ENCODE measurements at places on chromosomes 7 and 10.
A peak's percentile ranks its signal among the peaks of the same experiment; 100 is the strongest.

DNA sequence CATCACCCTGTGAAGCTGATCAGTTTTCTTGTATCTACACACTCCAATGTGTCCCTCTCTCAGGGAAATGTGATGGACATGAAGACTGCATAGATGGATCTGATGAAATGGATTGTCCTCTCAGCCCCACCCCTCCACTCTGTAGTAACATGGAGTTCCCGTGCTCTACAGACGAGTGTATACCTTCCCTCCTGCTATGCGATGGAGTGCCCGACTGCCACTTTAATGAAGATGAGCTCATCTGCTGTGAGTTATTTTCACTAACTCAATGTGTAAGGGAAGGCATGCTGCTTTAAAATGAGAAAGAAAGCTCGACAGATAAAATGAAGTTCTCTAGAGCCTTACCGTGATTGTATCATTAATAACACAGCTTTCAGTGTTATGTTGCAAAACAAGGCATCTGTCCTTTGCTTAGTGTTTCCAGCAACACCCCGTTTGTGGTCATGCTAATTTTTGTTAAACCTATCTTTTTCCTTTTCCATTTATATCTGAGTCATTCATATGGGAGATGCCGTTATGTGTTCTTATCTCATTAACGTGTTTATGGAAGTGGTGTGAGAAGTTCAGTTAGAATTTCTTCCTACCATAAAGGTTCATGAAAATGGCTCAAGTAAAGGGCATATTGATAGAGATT, 220.9 kb upstream of the PLXDC2 start:
- no peak for DNase-seq

GRCh38 chr7:132352800-132353199, 223.5 kb downstream of the PLXNA4 start:
- DNase-seq: no peak

DNA sequence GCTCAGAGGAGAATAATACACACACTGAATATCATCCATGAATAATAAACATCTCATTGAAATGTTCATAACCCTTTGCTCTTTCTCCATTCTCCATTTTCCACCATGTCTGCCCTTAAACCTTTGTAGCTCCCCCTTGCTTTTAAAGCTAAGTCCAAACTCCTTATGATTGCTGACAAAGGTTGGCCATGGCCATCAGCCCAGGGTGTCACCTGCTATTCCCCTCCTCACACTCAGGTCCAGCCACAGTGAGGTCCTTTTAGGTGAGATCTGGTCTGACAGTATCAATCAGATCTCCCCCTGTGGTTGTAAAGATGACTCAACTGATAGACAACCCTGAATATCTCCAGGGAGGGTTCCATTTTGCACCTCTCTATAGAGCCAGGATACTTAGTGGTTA, 181.5 kb upstream of the PDE1C start:
- no peak for DNase-seq

- DNase-seq: no peak
These were observed 203.8 kb upstream of the ZMIZ1 start for GRCh38 chr10:78864761-78865537.

- no peak for DNase-seq
These were observed 205.3 kb upstream of the HDAC9 start for GRCh38 chr7:18290223-18290622.

DNA sequence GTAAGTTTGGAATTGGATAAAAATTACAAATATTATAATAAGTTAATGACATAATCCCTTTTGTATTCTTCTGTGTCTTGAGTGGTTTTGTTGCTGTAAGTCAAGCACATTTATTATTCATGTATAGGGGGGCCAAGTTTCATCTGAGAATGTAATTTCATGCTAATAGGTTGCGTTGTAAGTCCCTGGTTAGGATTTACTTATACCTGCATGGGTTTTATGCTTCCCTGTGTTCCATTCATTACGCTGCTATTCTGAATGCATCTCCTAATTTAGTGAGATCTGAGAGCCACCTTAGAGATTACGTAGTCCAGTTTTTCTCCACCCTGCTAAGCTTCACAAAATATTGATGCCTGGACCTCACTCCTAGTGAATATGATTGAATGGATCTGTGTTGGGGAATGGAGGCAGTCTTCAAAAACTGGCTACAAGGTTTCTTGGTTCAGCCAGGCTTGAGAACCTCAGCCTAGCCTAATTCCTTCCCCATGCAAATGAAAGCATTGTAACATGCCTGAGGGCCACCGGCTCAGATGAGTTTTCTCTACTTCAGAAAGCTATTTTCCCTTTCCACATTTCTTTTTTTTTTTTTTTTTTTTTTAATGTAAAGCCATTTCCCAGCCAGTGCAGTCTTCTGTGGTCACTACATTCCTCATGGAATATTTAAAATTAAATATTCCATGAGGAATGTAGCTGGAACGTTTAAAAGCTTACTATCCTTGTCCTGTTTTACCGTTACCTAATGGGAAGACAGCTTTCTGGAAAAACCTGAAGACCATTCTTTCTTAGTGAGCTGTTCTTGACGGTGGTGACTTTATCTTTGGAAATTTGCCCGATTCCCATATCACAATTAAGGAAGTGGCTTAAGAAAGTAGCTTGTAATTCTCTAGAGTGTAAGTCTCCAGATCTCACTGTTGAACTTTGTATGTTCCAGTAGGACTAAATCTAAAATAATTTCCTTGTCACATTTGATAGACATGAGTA, 16.0 kb downstream of the PAPSS2 start:
- DNase-seq: no peak

- no peak for DNase-seq
These were observed 90.4 kb downstream of the CHST15 start for GRCh38 chr10:124003070-124003419.

DNA sequence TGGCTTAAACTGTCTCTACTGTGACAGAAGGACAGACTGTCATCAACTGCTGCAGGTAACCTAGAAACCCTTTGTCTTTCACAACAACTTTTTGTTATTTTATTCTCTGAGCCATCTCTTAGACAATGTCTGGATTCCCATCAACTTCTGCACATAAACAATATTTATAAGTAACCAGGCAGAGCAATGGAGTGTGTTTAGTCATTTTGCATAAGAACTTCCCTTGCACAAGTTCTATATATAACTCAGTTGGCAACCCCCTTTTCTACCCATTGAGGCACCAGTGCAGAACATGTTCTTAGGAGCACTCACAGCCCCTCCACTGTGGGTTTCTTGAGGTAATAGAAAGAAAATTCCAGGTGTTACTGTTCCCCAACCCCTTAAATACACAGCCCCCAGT, 65.0 kb upstream of the IL6 start:
- DNase-seq: no peak

GRCh38 chr10:82924711-82925110, 1049.7 kb downstream of the NRG3 start:
- no peak for DNase-seq

GRCh38 chr10:60846173-60846572, 67.9 kb downstream of the CDK1 start:
- DNase-seq: no peak

- DNase-seq: no peak
These were observed 102.6 kb upstream of the AGR3 start for GRCh38 chr7:16984375-16984774.

DNA sequence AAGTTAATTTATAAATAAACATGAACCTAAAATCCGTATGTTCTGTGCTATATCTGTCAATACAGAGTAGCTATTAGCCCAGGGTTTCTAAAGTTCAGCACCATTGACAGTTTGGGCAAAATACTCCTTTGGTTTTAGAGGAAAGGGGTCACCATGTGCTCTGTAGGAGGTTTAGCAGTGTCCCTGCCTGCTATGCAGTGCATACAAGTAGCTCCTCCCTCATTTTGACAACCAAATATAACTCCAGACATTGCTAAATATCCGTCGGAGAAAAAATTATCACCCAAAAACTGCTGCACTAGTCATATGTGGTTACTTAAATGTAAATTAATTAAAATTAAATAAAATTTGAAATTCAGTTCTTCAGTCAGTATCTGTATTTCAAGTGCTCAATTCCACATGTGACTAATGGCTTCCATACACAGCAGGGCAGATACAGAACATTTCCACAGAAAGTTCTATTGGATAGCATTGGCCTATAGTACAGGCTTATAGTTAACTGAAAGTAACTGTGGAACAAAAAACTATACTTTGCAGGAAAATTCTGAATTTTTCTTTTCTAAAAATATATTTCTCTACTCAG, 6.4 kb downstream of the UPF2 start:
- no peak for DNase-seq

- DNase-seq: peak; percentile 30
These were observed 36.9 kb upstream of the SH2D4B start for GRCh38 chr10:80500572-80501380.

DNA sequence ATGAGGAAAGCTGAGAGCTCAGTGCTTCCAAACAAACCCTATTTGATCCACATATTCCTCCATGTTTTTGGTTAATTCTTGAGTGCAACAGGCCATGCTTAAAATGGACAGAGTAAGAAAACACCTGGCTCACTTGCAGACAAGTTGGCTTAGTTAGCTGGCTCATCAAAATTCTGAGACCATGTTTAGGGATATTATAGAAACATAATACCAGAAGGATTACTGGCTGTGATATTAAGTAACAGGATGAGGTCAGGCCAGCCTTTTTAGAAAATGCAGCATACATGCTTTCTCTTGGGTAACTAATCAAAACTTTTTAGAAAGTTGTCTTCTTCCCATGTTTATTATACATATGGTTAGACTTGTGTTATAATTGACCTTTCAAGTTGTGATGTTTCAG, 867.2 kb upstream of the LRRTM3 start:
- no peak for DNase-seq

- DNase-seq: no peak
These were observed 72.6 kb downstream of the PARD3 start for GRCh38 chr10:34742456-34742855.

DNA sequence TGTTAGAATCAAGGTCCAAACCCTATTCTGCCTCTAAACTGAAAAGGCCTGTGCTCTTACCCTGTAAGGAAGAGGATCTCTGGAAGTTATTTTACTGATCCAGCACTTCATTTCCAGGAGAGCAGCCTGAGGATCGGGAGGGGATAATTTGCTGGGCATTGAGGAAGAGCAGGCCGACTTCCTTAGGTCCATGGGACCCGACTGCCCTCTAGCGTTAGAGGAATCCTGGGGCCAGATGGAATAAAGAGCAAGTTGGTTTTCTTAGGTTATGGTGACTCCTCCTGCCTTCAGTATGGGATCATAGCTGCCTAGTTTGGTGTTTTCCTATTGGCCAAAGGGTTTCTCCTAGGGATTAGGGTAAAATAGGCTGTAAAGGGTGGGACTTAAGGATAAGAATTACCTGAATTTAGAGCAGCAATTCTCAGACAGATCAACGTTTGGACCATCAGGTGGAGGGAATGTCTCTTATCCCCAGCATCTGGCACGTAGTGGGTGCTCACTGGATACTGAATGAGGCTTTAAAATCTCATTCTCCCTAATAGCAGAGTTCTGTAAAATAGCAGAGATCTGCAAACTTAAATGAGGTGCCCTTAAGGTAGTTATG, 40.0 kb upstream of the SORBS1 start:
- DNase-seq: peak; percentile 3

- DNase-seq: no peak
These were observed 37.0 kb upstream of the EGR2 start for GRCh38 chr10:62852961-62853702.

GRCh38 chr10:24147321-24147720, 61.6 kb upstream of the KIAA1217 start:
- DNase-seq: no peak

GRCh38 chr10:60943316-60944057, 498 bp downstream of the RHOBTB1 start:
- no peak for DNase-seq

GRCh38 chr7:16357474-16357873, 63.9 kb downstream of the CRPPA start:
- DNase-seq: no peak

GRCh38 chr7:152127229-152127628, 101.8 kb downstream of the GALNT11 start:
- no peak for DNase-seq

- DNase-seq: no peak
These were observed 481 bp upstream of the NPM3 start for GRCh38 chr10:101783736-101784118.

DNA sequence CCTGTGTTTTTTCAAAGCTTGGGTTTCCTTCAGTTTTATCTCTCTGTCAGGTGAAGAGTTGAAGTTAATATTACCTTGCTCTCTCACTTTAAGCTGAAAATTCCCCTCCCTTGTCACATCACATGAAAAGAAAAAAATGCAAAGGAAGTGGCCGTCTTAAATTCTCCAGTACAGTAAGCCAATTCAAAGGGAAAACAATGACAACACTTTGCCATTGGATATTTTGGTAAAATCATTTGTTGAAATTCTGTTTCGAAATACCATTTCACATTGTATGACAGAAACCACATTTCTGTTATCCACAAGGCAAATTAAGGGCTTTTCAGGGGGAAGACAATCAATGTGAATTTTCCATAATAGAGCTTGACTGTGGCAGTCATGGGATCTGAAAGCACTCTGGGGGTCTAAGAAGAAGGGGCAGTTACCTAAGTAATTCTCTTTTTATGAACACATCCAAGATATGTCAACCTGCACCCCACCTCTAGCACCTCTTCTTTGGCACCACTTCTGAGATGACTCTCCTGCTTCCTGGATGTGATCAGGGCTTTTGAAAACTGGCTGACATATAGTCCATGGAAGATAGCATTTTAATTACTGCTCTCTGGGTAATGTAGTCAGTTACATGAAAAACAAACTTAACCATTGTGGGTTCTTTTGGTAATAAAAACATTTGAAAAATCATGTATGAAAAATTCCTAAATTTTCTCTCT, 63.8 kb downstream of the ENTPD1 start:
- DNase-seq: no peak

- no peak for DNase-seq
These were observed 30.0 kb downstream of the NOD1 start for GRCh38 chr7:30448461-30449189.

DNA sequence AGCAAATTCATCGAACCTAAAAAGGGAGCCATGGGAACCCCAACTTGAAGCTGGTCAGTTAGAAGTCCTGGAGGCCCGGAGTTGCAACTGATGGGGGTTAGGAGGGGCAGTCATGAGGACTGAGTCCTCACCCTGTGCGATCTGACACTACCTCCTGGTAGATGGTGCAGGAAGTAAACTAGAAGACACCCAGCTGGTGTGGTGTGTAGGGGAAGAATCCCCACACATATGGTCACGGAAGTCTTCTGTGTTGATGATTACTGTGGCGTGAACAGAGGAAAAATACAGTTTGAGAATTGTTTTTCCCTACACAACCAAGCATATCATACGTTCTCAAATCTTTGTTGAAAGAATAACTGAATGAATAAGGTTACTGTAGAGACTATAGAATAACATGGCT, 164.6 kb upstream of the KCTD7 start:
- DNase-seq: no peak

DNA sequence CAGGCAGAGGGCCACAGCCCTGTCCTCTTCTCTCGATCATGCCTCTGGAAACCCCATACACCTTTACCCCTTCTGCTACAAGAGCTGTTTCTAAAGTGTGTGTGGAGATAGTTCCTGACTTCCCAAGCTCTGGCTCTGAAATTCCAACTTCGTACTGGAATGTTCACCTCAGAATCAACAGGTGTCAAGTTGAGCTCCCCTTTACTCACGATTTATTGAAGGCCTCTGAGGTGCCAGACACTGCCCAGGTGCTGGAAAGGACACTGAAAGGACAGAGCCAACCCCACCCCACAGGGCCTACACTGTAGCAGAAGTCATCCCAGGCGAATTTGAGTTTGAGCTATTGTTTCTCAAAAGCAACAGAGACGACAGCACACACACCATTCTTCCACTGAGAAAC, 209.9 kb upstream of the FRMD4A start:
- DNase-seq: no peak

- DNase-seq: no peak
These were observed 38.8 kb downstream of the TMEM270 start for GRCh38 chr7:73899731-73900142.

- no peak for DNase-seq
These were observed 302.8 kb upstream of the PITRM1 start for GRCh38 chr10:3475367-3475766.

Data from stimulated activated CD4-positive, alpha-beta T cell treated with anti-CD3 and anti-CD28 coated beads, TNF-alpha, amount 100 ng/mL, for 24 hours (primary cell).